Stimulated activated CD4-positive, alpha-beta T cell treated with anti-CD3 and anti-CD28 coated beads, Interleukin-4, amount 100 ng/mL, for 48 hours (primary cell): ENCODE measurements at places on chromosomes 11 and 22.

DNA sequence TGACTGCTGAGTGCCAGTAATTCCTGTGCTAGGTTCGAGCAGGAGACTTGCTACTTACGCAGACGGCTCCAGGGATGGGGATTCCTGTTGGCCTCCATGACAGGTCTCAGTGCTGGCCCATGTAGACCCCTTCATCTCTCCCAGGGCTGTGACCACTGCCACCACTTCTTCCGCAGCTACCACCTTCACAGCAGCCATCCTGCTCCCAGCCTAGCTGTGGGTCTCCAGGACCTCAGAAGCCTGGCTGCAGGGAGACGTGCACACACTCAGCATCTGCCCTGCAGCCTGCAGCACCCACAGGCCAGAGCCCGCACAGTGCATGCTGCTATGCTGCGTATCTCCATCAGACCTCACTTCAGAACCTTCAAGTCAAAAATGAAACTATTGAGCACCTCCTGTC, 1503.9 kb downstream of the BRD1 start:
- no peak for DNase-seq

DNA sequence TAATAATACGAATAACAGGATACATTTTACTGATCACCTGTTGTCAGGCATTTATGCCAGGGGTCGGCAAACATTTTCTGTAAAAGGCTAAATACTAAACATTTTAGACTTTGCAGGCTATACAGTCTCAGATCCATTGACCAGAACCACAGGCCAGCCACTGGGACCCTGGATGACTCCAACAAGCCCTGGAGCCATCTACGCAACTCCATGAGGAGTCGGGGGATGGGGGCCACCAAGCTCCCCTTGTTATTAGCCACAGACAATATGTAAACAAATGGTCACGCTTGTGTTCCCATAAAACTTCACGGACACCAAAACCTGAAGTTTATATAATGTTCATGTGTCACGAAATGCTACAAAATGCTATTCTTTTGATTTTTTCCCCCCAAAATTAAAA, 54.4 kb upstream of the EMID1 start:
- no peak for DNase-seq

DNA sequence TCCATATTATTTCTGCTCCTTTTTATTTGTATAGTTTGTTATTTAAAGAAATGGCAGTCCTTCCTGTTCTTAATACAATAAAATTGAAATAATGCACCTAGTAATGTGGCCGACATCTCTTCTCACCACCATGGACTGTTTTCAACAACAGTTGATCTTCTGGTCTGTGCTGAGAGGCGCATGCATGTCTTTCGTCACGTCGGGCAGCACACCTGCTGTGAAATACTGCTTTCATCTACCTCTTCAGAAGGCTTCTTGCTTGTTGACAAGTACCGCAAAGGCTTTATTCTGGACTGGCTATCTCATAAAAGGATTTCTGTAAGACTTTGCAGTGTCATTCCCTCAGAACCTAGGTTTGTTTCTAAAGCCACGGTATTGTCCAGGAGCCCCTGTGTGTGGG, 13.9 kb upstream of the MYO18B start:
- no peak for DNase-seq

DNA sequence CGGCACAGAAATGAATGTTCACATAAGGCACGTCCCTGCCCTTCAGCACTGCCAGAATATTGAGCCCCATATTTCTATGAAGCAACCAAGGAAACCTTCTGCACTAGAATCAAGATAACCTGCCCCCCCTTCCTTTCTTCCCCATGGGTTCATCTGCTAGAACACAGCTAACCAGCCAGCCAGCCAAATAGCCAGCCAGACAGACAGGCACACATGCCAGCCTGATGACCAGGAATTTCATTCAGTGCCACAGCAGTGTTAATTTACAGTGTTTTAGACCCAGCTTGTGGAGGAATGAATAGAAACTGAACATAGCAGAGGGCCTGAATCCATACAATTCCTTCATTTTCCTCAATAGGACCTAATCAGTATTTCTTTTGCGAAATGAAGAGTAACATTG, 57.0 kb downstream of the TENM4 start:
- no peak for DNase-seq

GRCh38 chr22:46895753-46896152, 133.3 kb downstream of the TBC1D22A start:
- no peak for DNase-seq

DNA sequence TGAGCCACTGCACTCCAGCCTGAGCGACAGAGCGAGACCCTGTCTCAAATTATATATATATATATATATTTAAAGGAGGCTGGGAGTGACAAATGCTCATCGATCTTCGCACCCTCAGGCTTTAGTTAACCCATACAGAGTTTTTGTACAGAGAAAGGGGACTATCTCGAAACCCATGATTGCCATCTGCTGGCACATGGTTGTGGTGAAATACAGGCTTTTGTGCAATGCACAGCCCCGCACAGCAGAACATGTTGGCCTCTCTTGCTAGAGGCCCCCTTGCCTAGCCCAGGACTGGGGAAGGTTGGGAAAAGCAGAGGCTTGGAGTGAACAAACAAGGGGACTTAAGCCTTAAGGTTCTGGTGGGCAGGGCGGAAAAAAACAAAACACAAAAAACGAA, 3.6 kb downstream of the MYBPC3 start:
- DNase-seq = no peak

DNA sequence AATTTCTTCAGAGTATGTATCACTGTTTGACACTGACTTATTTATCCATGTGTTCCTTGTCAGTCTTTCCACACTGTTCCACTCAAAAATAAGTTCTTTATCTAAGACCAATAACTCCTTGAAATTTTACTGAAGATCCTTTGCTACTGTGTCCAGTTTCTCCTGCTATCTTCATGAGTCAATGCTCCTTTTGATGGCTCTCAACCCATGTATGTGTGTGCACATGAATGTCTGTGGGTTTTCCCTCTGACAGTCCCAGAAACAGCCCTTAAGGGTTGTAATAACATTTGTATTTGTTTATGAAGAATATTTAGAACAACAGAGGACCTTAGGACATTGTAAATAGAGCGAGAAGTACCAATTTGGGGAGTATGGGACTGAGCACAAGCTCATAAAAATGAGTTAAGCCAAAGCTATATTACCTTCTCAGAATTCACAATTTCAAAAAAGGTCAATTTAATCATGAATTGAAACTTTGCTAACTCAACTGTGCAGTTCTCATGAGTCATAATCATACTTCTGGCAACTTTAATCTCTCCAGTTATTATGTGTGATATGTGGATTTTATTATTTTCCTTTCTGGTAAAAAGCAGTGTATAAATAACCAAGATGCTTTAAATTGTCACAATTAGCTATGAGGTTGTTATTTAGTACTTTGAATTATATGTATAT, 533.6 kb downstream of the CNTN5 start:
- no peak for DNase-seq

- no peak for DNase-seq
Observed at GRCh38 chr11:2205981-2206690, 34.5 kb upstream of the TH start.

- no peak for DNase-seq
Observed at GRCh38 chr22:45235101-45235777, 5.5 kb downstream of the KIAA0930 start.
